ENCODE measurements at places on chromosomes 11 and 22.

GRCh38 chr22:49767355-49768062 lies 60.2 kb downstream of the BRD1 start:
- DNase-seq = peak; percentile 6

- DNase-seq = no peak
These were observed 429.0 kb downstream of the MIAT start for GRCh38 chr22:27086080-27087044.

DNA sequence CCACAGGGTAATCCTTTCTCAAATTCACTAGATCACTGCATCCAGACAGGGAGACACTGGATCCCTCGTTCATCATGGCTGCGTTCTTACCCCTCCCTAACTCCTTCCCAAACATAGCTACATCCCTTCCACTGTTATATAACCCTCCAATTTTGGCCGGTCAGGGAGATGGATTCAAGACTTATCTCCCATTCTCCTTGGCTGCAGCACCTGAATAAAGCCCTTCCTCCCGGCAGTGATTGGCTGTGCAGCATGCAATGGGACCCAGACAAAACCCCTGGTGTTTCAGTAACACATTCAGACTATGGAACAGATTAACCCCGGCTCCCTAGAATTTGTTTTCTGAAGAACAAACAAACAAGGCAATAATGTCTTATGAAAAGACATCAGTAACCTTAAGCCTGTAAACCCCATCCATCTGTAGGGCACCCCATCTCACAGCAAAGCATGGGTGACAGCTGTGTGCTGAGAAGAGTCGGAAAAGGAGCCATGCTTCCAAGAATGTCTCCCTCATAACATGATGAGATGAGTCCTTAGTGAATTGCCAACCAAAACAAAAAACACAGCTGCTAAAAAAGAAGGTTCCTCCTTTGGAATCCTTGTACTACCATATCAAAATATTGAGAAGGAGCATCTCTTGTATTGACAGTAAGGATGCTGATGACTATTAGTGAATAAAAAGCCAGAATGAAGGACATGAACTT lies 5.0 kb downstream of the MIF start:
- DNase-seq = no peak

DNA sequence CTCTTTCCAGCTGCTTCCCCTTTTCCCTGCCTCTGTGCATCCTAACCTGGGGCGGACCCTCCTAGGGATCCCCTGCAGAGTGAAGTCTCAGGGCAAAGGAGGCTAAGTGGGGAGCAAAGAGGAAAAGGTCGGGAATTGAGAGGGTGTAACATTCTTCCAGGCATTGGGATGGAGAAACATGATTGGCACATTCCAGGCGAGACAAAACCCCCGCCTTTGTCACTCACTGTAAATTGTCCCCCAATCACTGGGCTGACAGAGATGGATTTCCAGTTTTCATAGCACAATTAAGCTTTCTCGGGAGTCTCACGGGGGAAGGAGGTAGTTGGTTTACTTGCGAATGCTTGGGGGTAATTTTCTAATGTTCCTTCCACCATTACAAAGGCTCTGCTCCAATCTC lies 74.9 kb downstream of the MIAT start:
- DNase-seq = no peak

DNA sequence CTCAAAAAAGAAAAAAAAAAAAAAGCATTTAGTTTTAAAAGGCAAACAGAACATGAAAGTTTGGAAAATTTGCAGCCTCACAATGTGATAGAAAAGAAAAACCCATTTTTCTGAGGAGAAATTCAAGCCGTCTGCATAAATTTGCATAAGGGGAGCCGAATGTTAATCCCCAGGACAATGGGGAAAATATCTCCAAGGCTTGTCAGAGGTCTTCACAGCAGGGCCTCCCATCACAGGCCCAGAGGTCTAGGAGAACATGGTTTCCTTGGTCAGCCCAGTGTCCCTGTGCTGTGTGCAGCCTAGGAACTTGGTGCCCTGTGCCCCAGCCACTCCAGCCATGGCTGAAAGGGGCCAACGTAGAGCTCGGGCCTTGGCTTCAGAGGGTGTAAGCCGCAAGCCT lies 109.1 kb downstream of the TRIM44 start:
- DNase-seq = no peak

GRCh38 chr11:27717801-27718229 lies 17.6 kb upstream of the BDNF start:
- DNase-seq = no peak

- no peak for DNase-seq
These were observed 62.5 kb downstream of the MACROD1 start for GRCh38 chr11:64103277-64103985.

GRCh38 chr11:44574610-44575287 lies 9.3 kb downstream of the CD82 start:
- no peak for DNase-seq

DNA sequence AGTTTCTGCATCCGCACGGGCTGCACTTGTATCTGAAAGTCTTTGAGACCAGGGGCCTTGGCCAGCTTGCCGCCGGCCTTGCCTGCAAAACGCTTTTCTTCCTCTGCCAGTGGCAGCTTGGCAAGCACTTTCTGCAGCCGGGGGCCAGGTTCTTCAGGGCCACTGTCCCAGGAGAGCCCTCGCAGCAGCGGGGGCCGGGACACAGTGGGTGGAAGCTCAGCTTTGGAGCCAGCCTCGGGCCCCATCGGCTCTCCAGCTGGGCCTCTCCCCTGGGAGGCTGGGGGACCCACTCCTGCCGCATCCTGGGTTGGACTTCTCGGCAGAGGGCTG lies 57.5 kb upstream of the LYVE1 start:
- no peak for DNase-seq

DNA sequence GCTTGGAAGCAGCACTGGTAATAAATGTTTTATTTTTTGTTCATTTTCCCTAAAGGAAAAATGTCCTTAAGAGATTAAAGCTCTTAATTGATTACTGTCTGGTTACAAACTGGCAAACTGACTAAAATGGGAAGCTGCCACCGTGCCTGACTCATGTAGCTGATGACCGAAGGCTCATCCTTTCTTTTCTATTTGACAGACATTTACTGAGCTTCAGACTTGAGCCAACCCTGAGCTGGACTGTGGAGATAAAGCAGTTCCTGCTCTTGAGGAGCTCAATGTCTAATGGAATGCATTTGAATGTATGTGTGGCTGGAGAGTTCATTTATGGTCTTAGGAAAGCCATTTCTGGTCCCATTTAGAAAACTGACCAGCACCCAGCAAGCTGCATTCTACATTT lies 91.3 kb downstream of the RNF169 start:
- no peak for DNase-seq

GRCh38 chr22:42717197-42717928 lies 3.3 kb downstream of the A4GALT start:
- no peak for DNase-seq

DNA sequence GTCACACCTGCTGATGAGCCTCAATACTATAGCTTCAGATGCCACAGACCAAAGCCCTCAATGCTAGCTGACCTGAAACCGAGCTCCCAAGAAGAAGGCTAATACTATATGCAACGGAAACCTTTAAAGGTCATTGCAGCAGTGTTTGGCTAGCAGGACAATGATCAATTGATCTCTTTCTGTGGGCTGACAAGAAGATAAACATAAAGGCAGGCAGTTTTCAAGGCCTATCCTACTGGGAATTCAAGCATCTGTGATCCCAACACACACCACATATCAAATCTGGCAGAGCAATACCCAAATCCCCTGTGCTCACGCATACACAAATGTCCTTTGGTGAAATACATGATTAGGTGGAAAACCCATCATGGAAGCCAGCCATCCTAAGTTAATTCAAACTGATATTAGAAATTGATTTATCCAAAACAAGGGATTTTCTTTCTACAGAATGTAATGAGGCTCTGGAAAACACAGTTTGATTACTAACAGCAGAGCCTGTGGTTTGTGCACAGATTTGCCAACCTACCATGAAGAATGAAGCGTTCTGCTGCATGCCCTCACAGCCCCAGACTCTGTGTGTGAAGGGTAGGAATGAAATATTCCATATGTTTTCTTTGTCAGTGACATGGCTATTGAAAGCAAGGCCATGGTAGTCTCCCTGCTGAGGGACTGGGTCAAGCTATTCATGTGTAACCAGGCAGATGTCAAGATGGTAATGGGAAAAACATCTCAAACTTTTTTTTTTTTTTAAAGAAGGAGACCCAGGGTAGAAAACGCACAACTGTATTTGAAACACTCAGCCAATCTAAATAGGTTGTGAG lies 12.2 kb downstream of the LGR4 start:
- no peak for DNase-seq

GRCh38 chr11:1564535-1565172 lies 7.4 kb downstream of the DUSP8 start:
- no peak for DNase-seq

GRCh38 chr22:33838644-33839043 lies 81.6 kb downstream of the LARGE1 start:
- DNase-seq = no peak

GRCh38 chr11:788009-788640 lies 1.8 kb downstream of the CEND1 start:
- DNase-seq = no peak

DNA sequence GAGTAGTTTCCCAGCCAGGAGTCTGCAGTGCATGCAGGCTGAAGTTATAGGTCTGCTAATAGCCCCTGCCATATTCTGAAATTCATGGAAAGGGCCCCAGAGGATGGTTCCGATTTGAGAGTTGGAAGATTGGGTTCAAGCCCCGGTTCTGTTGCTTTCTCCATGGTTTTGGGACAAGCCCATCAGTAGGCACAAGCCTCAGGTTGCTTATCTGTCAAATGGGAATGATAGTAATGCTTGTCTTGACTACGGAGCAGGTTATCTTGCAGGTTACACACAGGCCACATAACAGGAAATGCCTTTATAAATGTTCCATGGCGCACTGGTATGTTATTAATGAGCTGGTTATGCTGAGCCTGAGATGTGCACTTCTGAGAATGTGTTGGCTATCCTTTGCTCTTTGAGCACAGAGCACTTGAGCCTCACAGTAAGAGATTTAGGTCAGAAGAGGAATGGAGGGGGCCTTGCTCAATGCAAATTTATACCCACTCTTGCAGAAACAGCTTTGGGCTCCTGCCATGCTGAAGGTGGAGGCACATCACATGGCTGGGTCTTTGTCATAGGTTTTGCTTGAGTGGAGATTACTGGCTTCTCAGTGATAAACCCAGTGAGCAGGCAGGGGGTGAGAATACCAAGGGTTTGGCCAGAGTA lies 47.1 kb downstream of the ZNRF3 start:
- DNase-seq = no peak

DNA sequence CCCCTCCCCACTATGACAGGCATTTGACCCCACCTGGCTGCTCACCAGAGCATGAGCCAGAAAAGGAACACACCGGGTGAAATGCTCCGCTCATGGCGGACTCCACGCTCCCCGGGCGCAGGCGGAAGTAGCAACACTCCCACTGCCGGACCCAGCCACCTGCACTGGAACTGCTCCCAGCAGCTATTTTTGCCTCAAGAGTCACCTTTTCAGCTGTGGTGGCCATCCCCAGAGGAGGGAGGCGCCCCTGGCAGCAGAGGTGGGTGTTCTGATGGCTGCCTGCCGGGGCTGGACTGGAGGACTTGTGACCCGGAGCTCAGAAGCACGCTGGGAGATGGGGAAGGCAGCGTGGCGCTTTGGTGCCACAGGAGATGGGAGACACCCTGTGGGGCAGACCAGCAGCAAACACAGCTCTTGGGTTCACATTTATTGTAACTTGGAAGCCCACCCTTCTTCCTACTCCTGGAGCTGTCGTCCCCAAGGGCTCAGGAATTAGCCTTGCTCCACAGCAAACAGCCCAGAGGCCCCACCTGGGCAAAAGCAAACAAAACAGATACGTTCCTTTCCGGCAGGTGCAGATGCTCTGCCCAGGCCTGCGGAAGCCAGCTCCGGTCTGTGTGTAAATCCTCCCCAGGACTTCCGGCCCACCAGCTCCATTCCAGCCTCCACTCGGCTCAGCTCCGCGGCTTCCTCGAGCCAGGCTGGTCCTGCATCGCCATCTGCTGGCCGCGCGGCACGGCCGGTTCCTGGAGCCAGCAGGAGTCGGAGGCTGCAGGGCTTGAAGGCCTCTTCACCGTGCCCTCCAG lies 3.7 kb downstream of the RPS19BP1 start:
- DNase-seq = peak; percentile 91

GRCh38 chr22:44338177-44338810 lies 25.5 kb upstream of the SHISAL1 start:
- DNase-seq = no peak

DNA sequence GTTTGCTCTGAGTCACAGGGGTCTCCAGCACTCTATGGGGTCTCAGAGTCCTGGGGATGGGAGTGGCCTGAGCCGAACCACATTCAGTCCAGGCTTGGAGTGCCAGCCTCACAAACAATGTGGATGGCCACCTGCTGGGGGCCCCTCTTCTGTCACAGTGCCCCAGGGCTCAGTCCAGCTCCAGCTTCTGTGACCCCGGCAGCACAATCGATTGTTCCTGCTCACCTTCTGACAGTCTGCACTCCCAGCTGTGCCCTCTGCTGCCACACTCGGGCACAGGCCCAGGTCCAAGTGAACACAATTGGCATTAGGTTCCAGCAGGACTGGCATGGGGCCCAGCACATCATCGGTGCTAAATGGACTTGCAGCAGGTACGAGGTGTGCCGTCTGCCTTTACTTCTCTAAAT lies 84.8 kb downstream of the TP53I11 start:
- DNase-seq = no peak

GRCh38 chr11:61472868-61473267 lies 35.7 kb upstream of the LRRC10B start:
- DNase-seq = no peak

DNA sequence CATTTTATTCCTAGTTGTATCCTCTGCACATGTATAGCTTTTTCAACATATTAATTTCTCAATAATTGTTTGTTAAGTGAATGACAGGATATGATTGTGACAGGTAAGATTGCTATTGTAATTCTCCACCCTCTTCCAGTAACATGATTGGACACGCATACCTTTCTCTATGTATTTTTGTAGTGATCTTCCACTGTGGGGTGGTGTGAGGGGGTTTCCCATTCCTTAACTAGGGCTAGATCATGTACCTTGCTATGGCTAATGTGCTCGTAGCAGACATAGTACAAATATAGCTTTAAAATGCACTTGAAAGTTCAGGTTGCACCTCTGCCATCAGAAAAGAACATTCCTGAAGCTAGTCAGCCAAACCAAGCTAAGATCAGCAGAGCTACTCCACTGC lies 2392.8 kb upstream of the RAG2 start:
- no peak for DNase-seq

Measured in T-helper 1 cell (primary cell).